ENCODE measurements at places on chromosomes 3 and 15. TPM values are rescaled to one million over a fixed set of nuclear protein-coding genes. Genes with fewer than 3 reads are reported as not detected.
A peak's percentile ranks its signal among the peaks of the same experiment; 100 is the strongest.

DNA sequence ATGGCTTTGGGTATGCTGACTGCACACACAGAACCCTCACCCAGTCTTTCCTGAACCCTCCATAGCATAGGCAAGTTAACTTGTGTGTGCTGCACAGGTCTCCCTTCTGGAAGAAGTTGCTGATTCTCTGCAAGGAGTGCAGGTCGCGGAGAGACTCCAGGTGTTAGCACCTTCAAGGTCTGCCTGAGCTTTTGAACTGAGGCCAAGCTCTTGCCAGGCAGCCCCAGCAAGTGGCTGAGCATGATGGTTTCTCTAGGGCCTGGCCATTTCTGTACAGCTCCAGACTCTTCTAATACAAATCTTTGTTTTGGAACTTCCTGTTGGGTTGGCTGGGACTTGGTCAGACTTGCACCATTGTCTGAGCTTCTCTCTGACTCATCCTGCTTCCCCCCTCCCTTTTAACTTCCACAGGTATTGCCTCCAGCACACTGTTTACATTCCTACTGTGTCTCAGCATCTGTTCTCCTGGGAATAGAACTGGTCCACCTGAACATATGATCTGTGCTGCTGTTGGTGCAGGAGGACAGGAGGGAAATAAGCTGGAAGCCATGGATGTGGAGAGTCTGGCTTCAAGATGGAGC, 53.3 kb downstream of the KY start:
- no peaks in the 10 kb centered on the region for H3K36me3 ChIP-seq
- no peak overlapping the region for H3K4me3 ChIP-seq
- peak; percentile 74 for DNase-seq
- peaks cover 7% of the 10 kb centered on the region for H3K4me1 ChIP-seq

The COL6A6 gene
- not detected for total RNA-seq

DNA sequence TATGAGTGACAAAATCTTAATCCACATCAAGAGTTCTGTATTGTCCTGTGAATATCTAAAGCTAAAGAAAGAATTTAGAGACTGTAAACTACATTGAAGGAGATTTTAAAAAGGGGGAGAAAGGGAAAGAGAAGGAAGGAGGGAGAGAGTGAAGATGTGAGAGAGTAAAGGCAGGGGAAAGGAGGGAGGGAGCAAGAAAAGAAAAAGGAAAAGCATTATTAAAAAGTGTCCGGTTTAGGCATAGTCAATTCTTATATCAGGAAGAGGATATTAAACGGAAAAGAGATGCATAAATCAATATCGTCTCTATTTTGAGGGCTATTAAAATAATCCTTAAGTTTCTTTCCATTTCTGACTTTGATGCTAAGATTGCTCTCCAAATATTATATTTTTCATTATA, 332.1 kb downstream of the ROBO2 start:
- no peaks in the 10 kb centered on the region for H3K36me3 ChIP-seq
- H3K27me3 ChIP-seq, result no peaks in the 10 kb centered on the region
- no peak overlapping the region for H3K27ac ChIP-seq
- no peaks in the 10 kb centered on the region for H3K4me1 ChIP-seq
- DNase-seq, result no peak

DNA sequence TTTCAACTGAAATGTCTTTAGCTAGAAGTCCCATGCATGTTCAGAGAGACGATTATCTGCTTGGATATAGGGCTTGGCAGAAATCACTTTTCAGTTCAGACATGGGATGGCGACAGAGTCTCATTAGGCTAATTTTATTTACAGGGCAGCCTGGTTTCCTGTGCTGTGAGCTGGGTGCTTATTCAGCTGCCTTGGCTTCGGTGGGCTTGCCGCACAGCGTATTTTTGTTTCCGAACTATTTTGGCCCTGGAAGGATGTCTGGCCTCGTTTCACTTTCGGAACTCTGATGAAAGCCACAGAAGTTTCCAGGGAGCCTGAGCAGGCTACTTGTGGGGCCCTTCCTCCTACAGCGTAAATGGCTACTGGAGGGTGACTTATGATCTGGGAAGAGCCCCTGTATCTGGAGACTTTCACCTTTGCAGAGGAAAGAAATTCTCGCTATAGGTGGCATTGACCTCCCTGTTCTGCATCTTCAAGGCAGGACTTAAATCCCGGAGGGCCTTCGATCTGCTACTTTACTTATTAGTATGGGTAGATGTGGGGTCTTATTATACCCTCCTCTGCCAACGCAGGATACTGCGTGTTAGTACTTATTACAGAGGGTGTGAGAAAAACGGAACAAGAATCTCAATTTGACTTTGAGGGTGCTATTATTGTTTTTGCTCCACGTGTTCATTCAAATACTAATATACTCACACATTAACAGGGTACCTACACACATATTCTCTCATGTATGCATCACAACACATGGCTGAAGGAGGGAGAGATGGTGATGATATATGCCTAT, 364.0 kb upstream of the RBMS3 start:
- H3K27me3 ChIP-seq, result no peaks in the 10 kb centered on the region
- peaks cover 5% of the 10 kb centered on the region for H3K4me1 ChIP-seq
- no peaks in the 10 kb centered on the region for H3K36me3 ChIP-seq
- peak; percentile 27 for DNase-seq
- H3K4me3 ChIP-seq, result no peak overlapping the region

- H3K27ac ChIP-seq, result no peak overlapping the region
- peaks cover 21% of the 10 kb centered on the region for H3K4me1 ChIP-seq
- DNase-seq, result no peak
- no peaks in the 10 kb centered on the region for H3K36me3 ChIP-seq
- H3K4me3 ChIP-seq, result no peak overlapping the region
- no peaks in the 10 kb centered on the region for H3K27me3 ChIP-seq
These were observed 102.6 kb upstream of the SLC6A6 start for GRCh38 chr3:14299767-14300166.

- no peaks in the 10 kb centered on the region for H3K27me3 ChIP-seq
- peaks cover 3% of the 10 kb centered on the region for H3K4me1 ChIP-seq
- H3K27ac ChIP-seq, result no peak overlapping the region
- H3K4me3 ChIP-seq, result no peak overlapping the region
- H3K36me3 ChIP-seq, result no peaks in the 10 kb centered on the region
- DNase-seq, result no peak
These were observed 1045.5 kb upstream of the NR2F2 start for GRCh38 chr15:95284933-95285421.

GRCh38 chr3:48962340-48962739, 27.7 kb upstream of the P4HTM start:
- DNase-seq, result no peak
- peaks cover 28% of the 10 kb centered on the region for H3K36me3 ChIP-seq
- H3K4me1 ChIP-seq, result no peaks in the 10 kb centered on the region
- H3K4me3 ChIP-seq, result no peak overlapping the region

- no peaks in the 10 kb centered on the region for H3K4me1 ChIP-seq
- no peak overlapping the region for H3K27ac ChIP-seq
- H3K36me3 ChIP-seq, result no peaks in the 10 kb centered on the region
- H3K4me3 ChIP-seq, result no peak overlapping the region
- DNase-seq, result no peak
These were observed 759.4 kb upstream of the GBE1 start for GRCh38 chr3:82520846-82521245.
